Activated CD4-positive, alpha-beta T cell treated with anti-CD3 and anti-CD28 coated beads, Interleukin-2, amount 10 ng/mL, durations not matched to agents 24 days and 14 days (primary cell): ENCODE measurements at places on chromosomes 1 and 21. TPM values are rescaled to one million over a fixed set of nuclear protein-coding genes. Genes with fewer than 3 reads are reported as not detected.

DNA sequence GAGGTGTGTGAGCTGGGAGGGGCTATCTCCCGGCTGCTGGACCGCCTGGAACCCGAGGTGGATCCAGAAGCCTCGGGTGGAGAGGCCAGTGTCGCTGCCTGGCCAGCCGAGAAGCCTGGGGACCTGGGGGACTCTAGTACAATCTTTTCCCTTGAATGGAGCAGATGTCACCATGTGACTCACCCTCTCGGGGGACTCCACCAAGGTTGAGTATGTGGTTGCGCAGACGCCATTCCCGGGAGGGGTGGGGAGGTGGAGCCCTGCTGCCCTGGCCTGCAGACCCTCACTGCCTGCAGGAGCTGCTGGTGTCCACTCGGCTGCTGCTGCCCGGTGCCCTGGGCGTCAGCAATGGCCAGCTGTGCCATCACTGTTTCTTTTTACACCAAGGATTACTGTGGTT, 40.3 kb downstream of the TP73 start:
- no peak for DNase-seq

The SPRR5 gene
- total RNA-seq, result not detected in 2 replicates

GRCh38 chr1:30749691-30750583, 7.6 kb downstream of the LAPTM5 start:
- DNase-seq, result peak; percentile 89

The MEGF6 gene
- 1.7 and 2.1 TPM in 2 replicates for total RNA-seq

- no peak for DNase-seq
Observed at GRCh38 chr1:213183036-213183672, 132.1 kb downstream of the RPS6KC1 start.

- no peak for DNase-seq
Observed at GRCh38 chr1:227890451-227891222, 57.1 kb downstream of the WNT9A start.

DNA sequence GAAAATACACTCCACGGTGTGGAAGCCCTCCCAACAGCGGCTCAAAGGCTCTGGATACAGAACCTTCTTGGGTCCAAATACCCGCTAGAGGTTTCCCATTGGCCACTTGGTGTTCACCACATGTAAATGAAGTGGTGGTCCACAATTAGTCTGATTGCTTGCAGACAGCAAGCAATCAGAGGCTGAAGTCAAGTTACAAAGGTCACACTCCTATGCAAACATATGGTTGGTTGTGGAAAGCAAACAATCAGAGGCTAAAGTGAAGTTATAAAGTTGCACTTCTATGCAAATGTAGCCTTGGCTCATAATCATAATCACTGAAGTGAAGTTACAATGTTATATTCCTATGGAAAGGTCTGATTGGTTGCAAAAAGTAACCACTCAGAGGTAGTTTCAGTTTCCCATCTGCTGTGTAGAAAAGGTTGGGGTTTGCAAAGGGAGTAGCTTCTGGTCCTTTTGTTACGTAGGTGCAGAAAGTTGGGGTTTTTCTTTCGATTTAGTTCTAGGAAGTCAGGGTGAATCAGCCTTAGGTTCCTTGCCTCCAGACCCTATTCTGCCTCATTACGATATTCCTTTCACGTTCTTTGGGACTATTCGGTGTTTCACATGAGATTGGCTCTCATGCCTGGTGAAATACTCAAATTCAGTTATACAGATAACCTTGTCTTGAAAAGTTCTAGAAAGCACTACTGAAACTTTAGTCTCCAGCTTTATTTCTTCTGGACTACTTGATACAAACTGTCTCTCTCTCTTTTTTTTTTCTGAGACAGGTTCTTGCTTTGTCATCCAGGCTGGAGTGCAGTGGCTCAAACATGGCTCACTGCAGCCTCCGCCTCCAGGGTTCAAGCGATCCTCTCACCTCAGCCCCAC, 36.7 kb upstream of the MTF2 start:
- DNase-seq, result peak; percentile 88

DNA sequence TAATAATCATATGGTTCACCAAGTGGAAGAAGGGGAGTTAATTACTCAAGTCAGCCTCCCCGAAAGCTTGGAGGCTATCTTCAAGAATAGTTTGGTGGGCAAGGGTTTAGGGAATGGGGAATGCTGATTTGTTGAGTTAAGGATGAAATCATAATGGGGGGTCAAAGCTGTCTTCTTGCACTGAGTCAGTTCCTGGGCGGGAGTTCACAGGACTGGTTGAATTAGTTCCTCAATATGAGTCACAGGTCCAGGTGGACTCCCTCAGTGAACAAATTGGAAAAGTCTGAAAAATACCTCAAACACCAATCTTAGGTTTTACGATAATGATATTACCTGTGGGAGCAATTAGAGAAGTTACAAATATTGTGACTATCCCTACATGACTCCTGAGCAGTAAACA, 115.2 kb upstream of the COA6 start:
- DNase-seq, result no peak

- no peak for DNase-seq
Observed at GRCh38 chr21:25062061-25062460, 545.2 kb downstream of the MRPL39 start.

The C4BPA gene
- total RNA-seq, result not detected in 2 replicates

DNA sequence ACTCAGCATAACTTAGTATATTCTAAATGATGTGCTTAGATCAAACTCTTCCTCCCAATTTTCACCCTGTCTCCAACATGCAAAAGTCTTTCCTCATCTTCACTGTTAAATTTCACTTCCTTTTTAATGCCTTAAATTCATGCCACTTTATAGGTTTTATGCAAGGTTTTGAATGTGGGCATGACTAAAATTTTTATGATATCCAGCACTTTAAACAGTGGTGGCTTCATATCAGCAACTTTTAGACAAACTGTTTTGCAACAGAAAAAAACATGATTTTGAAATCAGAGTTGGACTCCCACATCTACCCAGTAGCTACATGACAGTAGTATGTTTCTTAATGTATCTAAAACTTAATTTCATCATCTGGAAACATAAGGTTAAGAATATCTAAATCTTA, 84.7 kb upstream of the ZP4 start:
- DNase-seq, result no peak

GRCh38 chr1:35192853-35193664, at the start of gene SFPQ:
Gene SFPQ (minus strand): TSS chr1:35193145. CDS start chr1:35193049, 96 bp downstream.
- peak; percentile 99 for DNase-seq

The LRRN2 gene
- total RNA-seq, result 0.05 TPM in 1 of 2 replicates, not detected in the other

DNA sequence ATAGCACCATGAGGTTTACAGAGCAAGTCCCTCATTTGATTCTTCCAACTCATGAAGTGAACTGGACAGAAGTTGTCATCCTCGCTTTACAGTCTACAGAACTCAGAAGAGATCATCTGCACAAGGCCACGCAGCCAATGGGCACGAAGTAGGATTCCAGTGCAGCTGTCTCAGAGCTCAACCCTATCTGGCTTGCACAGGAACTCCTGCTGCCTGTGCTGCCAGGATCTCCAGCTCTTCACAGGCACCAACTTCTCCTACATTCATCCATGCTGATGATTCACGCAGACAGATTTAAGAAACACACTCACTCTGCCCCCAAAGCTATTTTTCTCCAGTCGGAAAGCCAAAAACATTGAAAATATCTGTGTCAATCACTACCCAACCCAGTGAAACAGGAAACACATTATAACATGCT, 157.0 kb downstream of the RERE start:
- no peak for DNase-seq

The TMEM240 gene
- 0.52 TPM in 1 of 2 replicates, not detected in the other for total RNA-seq

GRCh38 chr1:21492356-21492625, 16.9 kb upstream of the ALPL start:
- no peak for DNase-seq

- no peak for DNase-seq
Observed at GRCh38 chr1:79745929-79746328, 739.4 kb upstream of the ADGRL4 start.

- no peak for DNase-seq
Observed at GRCh38 chr1:177441281-177441680, 270.5 kb downstream of the BRINP2 start.

The FAM163A gene
- total RNA-seq, result not detected in 2 replicates

The INKA2 gene
- total RNA-seq, result 2.4 and 2.6 TPM in 2 replicates

- peak; percentile 38 for DNase-seq
Observed at GRCh38 chr21:8989261-8989711, 1532.1 kb upstream of the TPTE start.

DNA sequence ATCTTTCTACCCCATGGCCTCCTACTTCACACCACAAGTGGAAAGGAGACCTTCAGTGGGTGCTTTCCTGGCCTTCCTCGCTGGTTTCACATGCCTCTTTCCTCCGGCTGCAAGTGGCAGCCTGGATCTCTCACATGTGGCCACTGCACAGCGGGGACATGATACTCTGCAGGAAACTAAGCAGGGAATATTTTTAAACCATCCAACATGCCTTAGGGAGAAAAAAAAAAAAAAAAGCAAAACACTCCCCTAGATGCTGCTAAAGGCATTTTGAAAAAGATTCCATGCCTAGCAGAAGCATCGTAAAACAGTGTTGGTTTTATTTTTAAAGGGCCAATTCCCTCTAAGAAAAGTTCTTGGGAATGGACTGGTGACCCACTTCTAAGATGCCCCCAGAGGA, 12.2 kb upstream of the GJA5 start:
- no peak for DNase-seq

The NLRP3 gene
- 0.14 and 0.16 TPM in 2 replicates for total RNA-seq

The TMPRSS2 gene
- total RNA-seq, result not detected in 2 replicates

DNA sequence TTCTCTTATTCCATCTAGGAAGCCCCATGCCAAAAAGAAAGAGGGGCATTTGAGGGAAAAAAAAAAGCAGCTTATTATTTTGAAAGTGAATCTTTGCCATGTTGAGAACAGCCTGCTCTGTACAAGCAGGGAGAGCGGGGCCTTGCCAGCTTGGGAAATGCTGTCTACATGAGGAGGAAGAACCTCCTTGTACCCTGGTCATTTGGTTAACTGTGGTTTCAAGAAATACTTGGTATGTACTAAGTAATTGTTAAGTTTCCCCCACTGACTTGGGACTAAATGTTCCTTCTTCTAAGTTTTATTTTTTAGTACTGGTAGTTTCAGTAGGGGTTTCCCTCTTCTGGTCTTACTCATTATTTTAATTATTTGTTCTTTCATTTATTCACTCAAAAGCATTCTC, 144.1 kb upstream of the HOOK1 start:
- DNase-seq, result no peak

The SMPDL3B gene
- 0.30 and 0.43 TPM in 2 replicates for total RNA-seq

DNA sequence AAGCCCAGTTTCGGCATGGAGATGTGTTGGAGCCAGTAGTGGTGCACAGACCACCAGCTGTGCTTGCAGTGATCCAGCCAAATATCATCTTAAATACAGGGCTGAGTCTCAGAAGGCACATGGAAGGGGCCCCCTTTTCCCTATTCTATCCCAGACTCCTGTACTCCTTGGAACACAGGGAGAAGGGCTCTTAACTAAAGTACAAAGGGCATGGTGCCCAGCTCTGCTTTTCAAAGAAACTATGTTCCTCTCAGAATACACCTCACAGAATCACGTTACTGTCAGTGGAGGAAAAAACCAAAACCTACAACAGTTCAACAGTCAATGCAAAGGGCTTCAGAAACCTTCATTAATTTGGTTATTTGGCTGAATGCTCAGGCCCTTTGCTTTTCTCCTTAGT, 180.6 kb upstream of the C1orf105 start:
- DNase-seq, result no peak

DNA sequence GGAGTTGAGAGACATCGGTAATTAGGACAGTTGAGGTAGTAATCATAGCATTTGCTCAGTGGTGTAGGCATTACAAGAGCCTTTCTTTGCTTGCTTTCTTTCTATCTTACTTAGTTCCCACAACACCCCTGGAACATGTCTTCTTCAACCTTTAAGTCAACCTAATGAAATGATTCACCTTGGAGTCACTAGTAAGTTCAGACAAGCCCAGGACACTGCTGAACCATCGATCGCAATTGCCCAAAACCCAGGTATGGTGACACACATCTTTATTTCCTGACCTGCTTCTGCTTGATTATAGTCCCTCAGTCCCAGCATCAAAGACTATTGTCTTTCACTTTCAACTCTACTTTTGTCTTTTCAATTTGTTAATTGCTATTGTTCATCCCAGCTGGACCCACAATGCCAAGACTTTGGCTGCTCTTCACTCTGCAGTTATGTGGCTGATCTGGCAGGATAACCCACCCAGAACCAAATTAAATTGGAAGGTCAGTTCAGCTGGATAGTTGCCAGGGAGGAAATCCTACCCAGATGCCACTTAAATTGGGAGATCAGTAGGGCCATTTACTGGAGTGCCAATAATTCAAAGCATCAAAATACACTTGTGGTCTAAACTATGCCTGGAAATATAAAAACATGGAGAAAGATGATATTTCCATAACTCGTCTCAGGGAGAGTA, 272.9 kb downstream of the RWDD3 start:
- DNase-seq, result no peak

DNA sequence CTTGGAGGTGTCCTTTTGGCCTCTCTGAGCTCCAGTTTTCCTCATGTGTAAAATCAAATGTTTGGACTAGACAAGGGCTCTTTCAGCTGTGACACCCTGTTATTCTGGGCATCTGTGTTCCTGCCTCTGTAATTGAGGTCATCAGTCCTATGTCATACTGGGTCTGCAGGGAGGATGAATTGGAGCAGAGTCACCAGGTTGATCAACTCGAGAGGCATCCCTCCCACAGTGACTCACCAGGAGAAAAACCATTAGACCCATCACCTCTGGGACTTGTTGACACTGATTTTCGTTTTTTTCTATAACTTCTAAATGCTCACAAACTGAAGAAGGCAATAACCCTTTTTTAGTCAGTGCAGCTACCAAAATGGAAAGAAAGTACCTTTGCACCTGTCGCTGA, 82.2 kb downstream of the ST6GALNAC5 start:
- DNase-seq, result no peak

GRCh38 chr1:47031059-47031458, 7.6 kb downstream of the CYP4X1 start:
- no peak for DNase-seq

The RAB25 gene
- total RNA-seq, result not detected in 2 replicates

DNA sequence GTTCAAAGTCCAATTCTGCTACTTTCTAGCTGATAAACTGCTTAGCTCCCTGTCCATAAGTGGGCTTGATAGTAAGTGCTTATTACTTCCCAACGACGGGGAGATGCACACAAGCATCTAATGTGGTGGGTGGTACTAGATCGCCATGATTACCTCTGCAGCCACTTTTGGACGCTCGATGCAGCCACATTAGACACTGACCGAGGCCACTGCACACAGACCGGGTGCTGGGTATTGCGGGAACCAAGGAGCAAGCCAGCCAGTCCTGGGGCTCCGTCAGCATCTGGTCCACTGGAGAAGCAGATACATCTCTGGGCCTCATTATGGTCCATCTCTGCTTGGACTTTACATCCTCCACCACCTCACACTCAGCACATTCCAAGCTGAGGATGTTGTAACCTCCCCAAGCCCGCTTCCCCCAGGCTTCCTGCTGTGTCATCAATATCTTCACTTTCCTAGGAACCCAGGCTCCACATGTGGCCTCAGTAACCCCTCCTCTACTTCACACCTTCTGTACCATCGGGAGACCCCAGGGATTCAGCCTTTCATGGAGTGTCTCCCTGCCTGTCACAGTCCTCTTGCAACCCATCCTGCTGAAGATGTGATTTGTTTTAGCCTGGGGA, 48.2 kb downstream of the RHOU start:
- no peak for DNase-seq

The OR2L5 gene
- total RNA-seq, result not detected in 2 replicates

DNA sequence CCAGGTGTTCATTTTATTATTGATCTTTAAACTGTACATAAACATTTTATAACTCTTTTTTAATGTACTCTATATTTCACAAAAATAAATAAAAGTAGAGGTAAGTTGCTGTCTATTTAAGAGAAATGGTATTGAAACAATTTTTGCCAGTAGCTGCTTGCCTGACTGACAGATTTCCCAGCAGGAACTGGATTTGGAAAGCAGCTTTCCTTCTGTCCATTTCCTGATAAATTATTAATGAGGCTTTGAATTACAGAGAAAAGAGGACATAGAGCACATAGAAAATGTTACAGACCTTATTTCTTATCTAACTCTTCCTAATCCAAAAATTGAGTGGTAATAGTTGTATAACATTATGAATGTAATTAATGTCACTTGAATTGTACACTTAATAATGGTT, 79.7 kb upstream of the BCL10 start:
- DNase-seq, result no peak
